CD14-positive monocyte (primary cell): ENCODE measurements at places on chromosomes 5 and 9. TPM values are rescaled to one million over a fixed set of nuclear protein-coding genes. Genes with fewer than 3 reads are reported as not detected.

DNA sequence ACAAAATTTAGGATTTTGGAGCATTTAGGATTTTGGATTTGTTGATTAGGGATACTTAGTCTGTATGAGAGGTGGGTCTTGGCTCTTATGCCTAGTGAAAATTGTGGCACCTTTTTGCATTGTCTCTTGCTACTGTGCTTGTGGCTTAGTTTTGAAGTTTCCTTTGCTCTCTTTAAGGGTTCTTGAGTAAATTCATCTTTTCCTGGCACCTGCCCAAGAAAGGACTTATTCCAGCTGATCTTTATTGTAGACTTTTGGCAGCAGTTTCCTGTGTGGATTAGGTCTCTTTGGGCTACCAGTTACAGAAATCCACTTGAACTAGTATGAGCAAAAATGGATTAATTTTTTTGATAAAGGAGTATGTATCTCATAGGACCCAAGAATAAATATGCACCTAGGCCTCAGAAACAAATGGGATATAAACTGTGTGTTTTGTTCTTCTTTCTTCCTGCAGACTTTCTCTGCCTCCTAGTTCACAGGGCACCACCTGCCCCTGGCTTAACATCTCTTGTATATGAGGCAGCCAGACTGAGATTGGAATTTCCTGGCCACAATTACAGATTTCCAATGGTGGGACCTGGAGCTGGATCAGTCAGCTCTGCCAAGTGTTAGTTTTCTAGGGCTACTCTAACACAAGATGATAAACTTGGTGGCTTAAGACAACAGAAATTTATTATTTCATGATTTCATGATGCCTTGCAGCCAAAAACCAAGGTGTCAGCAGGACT, 44.6 kb downstream of the FOCAD start:
- H3K36me3 ChIP-seq = no peaks in the 10 kb centered on the region
- no peak overlapping the region for H3K4me3 ChIP-seq
- no peak for DNase-seq
- no peak overlapping the region for H3K27ac ChIP-seq
- no peaks in the 10 kb centered on the region for H3K4me1 ChIP-seq

EXOSC3 gene
- 19.6 TPM for polyA plus RNA-seq

DNA sequence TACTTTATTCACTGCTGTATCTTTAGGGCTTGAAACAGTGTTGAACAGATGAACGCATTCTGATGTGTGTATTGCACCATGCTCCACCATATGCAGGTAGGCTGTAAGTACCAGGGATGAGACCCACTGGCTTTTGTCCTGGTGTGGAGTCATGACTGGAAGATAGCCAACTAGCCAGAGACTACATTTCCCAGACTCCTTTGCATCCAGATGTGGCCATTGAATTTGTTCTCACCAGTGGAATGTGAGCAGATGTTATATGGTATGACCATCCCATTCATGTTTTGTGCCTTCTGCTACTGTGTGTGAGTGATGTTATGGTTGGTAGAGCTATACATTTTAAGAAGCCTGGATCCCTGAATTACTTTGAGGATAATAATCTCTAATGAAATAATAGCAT, 7.4 kb upstream of the FBXL7 start:
- no peaks in the 10 kb centered on the region for H3K4me1 ChIP-seq
- no peak overlapping the region for H3K4me3 ChIP-seq
- H3K36me3 ChIP-seq = no peaks in the 10 kb centered on the region
- no peaks in the 10 kb centered on the region for H3K27me3 ChIP-seq

PCDHB3 gene
- polyA plus RNA-seq = not detected

- H3K36me3 ChIP-seq = no peaks in the 10 kb centered on the region
- H3K27me3 ChIP-seq = no peaks in the 10 kb centered on the region
- H3K27ac ChIP-seq = no peak overlapping the region
- no peak for DNase-seq
- no peaks in the 10 kb centered on the region for H3K4me1 ChIP-seq
These were observed 458.7 kb downstream of the EBF1 start for GRCh38 chr5:158641016-158641415.

DNA sequence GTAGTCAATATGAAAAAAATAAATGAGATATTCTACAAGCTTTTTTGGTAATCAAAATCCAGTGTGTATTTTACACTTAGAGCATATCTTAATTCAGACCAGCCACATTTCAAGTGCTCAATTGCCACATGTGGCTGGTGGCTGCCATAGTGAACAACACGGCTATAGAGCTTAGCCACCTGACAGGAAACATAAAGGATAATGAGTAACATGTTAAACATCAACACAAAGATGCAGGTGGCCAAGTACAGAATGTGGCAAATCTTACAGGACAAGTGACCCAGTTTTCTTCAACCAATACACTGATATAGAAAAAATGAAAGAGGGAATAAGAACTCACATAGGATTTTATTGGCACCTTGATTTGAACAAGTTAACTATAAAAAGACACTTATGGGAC, 61.4 kb downstream of the KIF24 start:
- no peak for DNase-seq
- H3K4me1 ChIP-seq = no peaks in the 10 kb centered on the region
- no peak overlapping the region for H3K27ac ChIP-seq
- H3K27me3 ChIP-seq = no peaks in the 10 kb centered on the region

GRCh38 chr9:125549465-125549871, 157.5 kb downstream of the MAPKAP1 start:
- H3K4me1 ChIP-seq = no peaks in the 10 kb centered on the region
- no peak overlapping the region for H3K4me3 ChIP-seq
- H3K27ac ChIP-seq = no peak overlapping the region

- no peaks in the 10 kb centered on the region for H3K36me3 ChIP-seq
- no peaks in the 10 kb centered on the region for H3K4me1 ChIP-seq
- no peak overlapping the region for H3K4me3 ChIP-seq
- no peak overlapping the region for H3K27ac ChIP-seq
These were observed 345.7 kb upstream of the PCSK5 start for GRCh38 chr9:75544815-75545214.

RARS1 gene
- 5.2 and 23.2 TPM in 2 replicates for polyA plus RNA-seq

DNA sequence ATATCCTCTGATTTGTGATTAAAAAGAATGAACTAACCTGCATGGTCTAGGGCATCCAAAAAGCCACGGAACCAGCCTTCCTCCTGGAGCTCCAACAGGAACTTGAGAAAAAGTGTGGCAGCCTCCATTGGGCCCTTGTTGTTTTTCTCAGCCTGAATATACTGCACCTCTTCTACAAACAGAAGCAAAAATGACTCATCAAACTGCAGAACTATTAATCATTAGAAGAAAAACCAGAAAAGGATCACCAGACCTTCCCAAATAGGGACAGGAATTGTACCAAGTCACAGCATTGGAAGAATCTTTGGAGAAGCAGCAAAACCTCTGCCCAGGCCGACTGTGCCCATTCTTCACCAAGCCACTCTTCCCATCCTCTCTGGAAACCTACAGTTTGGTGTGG, 25.2 kb downstream of the RIGI start:
- peaks cover 55% of the 10 kb centered on the region for H3K36me3 ChIP-seq
- no peak for DNase-seq
- H3K27me3 ChIP-seq = no peaks in the 10 kb centered on the region
- no peak overlapping the region for H3K27ac ChIP-seq
- H3K4me3 ChIP-seq = no peak overlapping the region

- no peaks in the 10 kb centered on the region for H3K4me1 ChIP-seq
- peaks cover 3% of the 10 kb centered on the region for H3K36me3 ChIP-seq
- H3K4me3 ChIP-seq = no peak overlapping the region
- H3K27me3 ChIP-seq = no peaks in the 10 kb centered on the region
- H3K27ac ChIP-seq = no peak overlapping the region
These were observed 30.4 kb downstream of the NR3C1 start for GRCh38 chr5:143373076-143373475.

DNA sequence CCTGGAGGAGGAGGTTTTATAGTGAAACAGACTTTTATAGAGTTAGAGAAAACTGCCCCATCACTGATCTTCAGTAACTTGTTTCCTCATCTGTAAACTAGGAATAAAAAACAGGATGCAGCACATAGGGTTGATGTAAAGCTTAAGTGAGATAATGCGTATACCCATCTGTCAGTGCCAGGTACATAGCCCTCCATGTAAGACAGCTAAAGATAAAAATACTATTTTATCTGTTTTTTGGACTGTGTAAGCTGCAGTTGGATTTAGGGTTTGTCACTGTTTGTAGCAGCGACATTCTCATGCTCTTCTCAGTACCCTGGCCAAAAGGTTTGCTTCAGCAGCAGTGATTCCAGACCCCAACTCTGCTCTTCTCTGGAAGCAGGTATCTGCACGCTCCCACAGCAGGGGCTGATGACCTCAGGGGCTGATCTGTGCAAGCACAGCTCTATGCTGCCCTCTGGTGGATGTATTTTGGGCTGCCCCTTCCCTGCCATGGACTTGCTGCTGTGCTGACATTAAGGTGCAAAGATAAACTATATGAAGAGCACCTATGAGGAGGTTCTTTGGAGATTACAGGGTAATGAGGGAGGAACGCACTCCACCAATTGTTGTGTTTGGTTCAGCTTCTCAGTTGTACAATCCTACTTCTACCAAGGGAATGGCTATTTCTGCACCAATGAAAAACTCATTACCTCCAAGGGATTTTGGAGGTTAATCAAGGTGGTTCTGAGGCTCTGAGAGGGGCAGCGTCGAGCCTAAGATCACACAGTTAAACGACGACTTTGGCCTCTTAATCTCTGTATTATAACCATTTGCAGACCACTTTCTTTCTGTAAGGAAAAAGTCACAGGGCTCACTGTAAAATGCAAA, 13.1 kb downstream of the HMHB1 start:
- H3K36me3 ChIP-seq = no peaks in the 10 kb centered on the region
- no peak overlapping the region for H3K4me3 ChIP-seq
- no peaks in the 10 kb centered on the region for H3K4me1 ChIP-seq

PCDHB12 gene
- polyA plus RNA-seq = not detected

- H3K4me3 ChIP-seq = no peak overlapping the region
- no peaks in the 10 kb centered on the region for H3K36me3 ChIP-seq
These were observed 69.1 kb downstream of the PSAT1 start for GRCh38 chr9:78365748-78366697.

PDCD1LG2 gene
- 0.16 TPM for polyA plus RNA-seq

CCNI2 gene
- polyA plus RNA-seq = 0.72 TPM
